ENCODE measurements at places on chromosomes 4 and X. TPM values are rescaled to one million over a fixed set of nuclear protein-coding genes. Genes with fewer than 3 reads are reported as not detected.
A peak's percentile ranks its signal among the peaks of the same experiment; 100 is the strongest.

DNA sequence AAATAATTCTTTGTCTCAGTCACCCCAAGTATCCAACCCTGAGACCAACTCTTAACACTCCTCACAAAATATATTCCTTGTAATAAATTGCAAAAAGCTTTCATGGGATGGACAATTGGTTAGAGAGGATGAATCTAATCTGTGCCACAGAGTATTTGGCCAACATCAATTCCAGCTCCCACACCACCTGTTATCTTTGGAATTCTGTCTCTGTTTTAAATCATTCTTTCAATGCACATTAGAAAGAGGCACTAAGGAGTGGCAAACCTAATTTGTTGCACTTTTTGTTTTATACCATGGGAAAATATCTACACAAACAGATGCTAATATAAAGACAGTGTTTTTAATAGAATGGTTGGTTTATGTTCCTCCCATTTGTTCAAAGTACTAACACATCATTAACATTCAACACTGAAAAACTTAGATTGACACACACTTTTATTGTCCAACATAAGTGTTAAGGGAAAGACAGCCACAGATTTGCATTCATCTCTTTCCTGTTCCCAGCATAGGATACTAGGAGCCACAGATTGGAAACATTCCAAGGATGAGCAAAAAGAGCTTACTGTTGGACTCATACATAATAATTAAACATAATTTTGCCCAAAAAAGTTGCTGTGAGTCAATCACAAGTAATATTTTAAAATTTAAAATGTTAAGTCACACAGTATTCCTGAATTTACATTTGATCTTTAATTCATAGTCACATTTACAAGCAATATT, 116.4 kb downstream of the PPA2 start:
- DNase-seq, result no peak
- no peak overlapping the region for H3K4me3 ChIP-seq
- no peak overlapping the region for H3K27ac ChIP-seq
- H3K36me3 ChIP-seq, result no peaks in the 10 kb centered on the region
- peaks cover 25% of the 10 kb centered on the region for H3K4me1 ChIP-seq
- no peaks in the 10 kb centered on the region for H3K27me3 ChIP-seq

- H3K4me3 ChIP-seq, result no peak overlapping the region
- H3K36me3 ChIP-seq, result no peaks in the 10 kb centered on the region
- H3K4me1 ChIP-seq, result peaks cover 33% of the 10 kb centered on the region
- no peak overlapping the region for H3K27ac ChIP-seq
- no peak for DNase-seq
These were observed 171.9 kb upstream of the PGRMC2 start for GRCh38 chr4:128459547-128459946.

- DNase-seq, result no peak
- H3K4me1 ChIP-seq, result no peaks in the 10 kb centered on the region
- no peak overlapping the region for H3K4me3 ChIP-seq
- H3K36me3 ChIP-seq, result no peaks in the 10 kb centered on the region
- no peak overlapping the region for H3K27ac ChIP-seq
These were observed 1293.6 kb upstream of the TENM3 start for GRCh38 chr4:180949424-180950213.

The TLR1 gene
- total RNA-seq, result 14.0 TPM

DNA sequence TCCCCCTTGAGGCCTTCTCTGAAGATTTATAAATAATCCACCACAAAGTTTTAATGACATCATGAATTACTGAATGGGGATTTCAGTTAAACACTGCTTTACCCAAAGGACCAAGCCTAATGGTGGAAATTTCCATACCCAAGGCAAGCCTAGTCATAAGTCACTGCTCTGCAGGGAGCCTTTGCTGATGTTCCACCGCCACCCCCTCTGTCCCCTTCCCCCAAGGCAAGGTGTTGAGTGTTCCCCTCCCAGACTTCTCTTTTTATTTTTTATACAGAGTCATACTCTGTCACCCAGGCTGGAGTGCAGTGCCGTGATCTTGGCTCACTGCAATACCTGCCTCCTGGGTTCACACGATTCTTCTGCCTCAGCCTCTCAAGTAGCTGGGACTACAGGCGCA, 76.4 kb upstream of the FUNDC1 start:
- H3K4me3 ChIP-seq, result no peak overlapping the region
- no peak for DNase-seq
- no peak overlapping the region for H3K27ac ChIP-seq

DNA sequence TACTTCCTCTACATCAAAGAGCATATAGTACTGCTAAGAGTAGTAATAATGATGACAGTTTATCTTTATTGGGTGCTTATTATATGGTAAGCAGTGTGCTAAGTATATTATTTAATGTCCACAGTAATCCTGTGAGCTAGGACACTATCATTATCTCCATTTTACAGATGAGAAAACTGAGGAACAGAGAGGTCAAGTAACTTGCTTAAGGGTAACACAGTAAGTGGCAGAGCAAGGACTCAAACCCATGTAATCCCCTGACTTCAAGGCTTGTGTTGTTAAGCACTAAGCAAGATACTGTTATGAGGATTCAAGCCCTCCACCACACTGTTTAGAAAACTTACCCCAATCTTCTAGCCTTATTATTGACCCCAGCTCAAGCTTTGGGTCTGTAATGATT, 202.4 kb downstream of the ENOX2 start:
- H3K36me3 ChIP-seq, result no peaks in the 10 kb centered on the region
- no peak overlapping the region for H3K27ac ChIP-seq
- H3K27me3 ChIP-seq, result no peaks in the 10 kb centered on the region
- no peak overlapping the region for H3K4me3 ChIP-seq

- no peaks in the 10 kb centered on the region for H3K4me1 ChIP-seq
- no peaks in the 10 kb centered on the region for H3K36me3 ChIP-seq
- no peak overlapping the region for H3K27ac ChIP-seq
- no peak overlapping the region for H3K4me3 ChIP-seq
- DNase-seq, result no peak
These were observed 172.2 kb upstream of the ARHGAP24 start for GRCh38 chr4:85302756-85303155.

DNA sequence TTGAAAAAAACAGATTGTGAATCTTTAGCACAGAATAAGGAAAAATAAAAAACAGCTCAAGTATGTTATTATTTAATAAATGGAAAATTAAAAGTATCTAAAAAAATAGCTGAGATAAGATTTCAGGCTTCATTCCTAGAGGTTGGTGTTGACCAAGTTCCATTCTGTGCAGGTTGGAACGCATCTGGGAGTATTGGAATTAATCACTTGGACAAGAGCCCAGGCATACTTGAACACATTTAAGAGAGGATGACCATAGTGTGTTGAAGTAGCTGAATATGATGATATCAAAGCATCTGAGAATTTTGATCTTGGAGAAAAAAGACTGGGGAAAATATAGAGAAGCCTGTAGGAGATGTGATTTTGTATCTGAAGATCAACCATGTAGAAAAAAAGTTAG, 54.6 kb upstream of the VCX start:
- H3K27ac ChIP-seq, result no peak overlapping the region
- no peak overlapping the region for H3K4me3 ChIP-seq
- H3K4me1 ChIP-seq, result no peaks in the 10 kb centered on the region
- DNase-seq, result no peak
- H3K27me3 ChIP-seq, result no peaks in the 10 kb centered on the region

DNA sequence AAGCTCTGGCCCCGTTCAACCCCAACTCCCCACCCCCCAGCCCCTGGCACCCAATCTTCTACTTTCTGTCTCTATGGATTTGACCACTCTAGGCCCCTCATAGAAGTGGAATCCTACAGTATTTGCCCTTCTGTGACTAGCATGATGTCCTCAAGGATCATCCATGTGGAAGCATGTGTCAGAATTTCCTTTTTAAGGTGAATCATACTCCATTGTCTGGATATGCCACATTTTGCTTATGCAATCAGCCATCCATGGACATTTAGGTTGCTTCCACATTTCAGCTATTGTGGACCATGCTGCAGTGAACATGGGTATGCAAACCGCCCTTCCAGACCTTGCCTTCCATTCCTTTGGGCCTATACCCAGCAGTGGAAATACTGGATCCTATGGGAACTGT, 15.5 kb downstream of the CCNQ start:
- DNase-seq, result no peak
- H3K36me3 ChIP-seq, result peaks cover 15% of the 10 kb centered on the region
- no peak overlapping the region for H3K4me3 ChIP-seq
- H3K27me3 ChIP-seq, result no peaks in the 10 kb centered on the region
- no peak overlapping the region for H3K27ac ChIP-seq
- no peaks in the 10 kb centered on the region for H3K4me1 ChIP-seq

DNA sequence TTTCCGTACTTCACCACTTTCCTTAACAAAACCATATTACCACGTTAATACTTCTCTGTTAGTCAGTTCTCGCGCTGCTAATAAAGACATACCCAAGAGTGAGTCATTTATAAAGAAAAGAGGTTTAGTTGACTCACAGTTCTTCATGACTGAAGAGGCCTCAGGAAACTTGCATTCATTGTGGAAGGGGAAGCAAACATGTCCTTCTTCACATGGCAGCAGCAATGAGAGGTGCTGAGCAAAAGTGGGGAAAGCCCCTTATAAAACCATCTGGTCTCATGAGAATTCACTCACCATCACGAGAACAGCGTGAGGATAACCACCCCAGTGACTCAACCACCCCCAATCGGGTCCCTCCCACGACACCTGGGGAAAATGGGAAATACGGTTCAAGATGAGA, 289.8 kb upstream of the CLNK start:
- H3K4me1 ChIP-seq, result no peaks in the 10 kb centered on the region
- no peak overlapping the region for H3K27ac ChIP-seq
- H3K4me3 ChIP-seq, result no peak overlapping the region
- no peak for DNase-seq
- no peaks in the 10 kb centered on the region for H3K36me3 ChIP-seq

- H3K27me3 ChIP-seq, result no peaks in the 10 kb centered on the region
- H3K27ac ChIP-seq, result no peak overlapping the region
- no peaks in the 10 kb centered on the region for H3K4me1 ChIP-seq
- H3K4me3 ChIP-seq, result no peak overlapping the region
- no peak for DNase-seq
- no peaks in the 10 kb centered on the region for H3K36me3 ChIP-seq
These were observed 332.3 kb downstream of the ADGRL3 start for GRCh38 chr4:61532336-61533000.

The SULT1E1 gene
- not detected for total RNA-seq

GRCh38 chr4:174521800-174522182, 497 bp downstream of the HPGD start:
- H3K4me1 ChIP-seq, result peaks cover 9% of the 10 kb centered on the region
- no peak for DNase-seq
- no peak overlapping the region for H3K27ac ChIP-seq
- peak overlapping the region; percentile 18 for H3K4me3 ChIP-seq
- peaks cover 7% of the 10 kb centered on the region for H3K27me3 ChIP-seq

The DUSP9 gene
- not detected for total RNA-seq

DNA sequence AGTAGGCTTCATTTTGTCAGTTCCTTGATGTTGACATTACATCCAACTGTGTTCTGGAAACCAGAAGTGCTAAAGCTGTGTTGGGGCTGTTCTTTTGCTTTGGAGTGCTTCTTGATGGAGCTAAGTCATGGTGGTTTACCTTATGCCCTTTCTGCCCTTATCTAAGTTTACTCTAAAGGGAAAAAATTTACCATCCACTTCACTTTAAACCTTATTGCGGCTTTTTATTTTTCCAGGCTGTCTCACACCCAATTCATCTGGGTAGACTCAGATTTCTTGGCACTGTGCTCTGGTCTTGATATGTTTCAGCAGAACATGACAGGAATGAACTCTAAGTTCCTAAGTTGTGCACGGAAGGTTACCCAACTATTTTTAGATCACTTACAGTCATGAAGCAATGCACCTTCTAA, 104.7 kb upstream of the TTC29 start:
- peaks cover 11% of the 10 kb centered on the region for H3K4me1 ChIP-seq
- DNase-seq, result no peak
- H3K36me3 ChIP-seq, result no peaks in the 10 kb centered on the region
- no peak overlapping the region for H3K4me3 ChIP-seq

DNA sequence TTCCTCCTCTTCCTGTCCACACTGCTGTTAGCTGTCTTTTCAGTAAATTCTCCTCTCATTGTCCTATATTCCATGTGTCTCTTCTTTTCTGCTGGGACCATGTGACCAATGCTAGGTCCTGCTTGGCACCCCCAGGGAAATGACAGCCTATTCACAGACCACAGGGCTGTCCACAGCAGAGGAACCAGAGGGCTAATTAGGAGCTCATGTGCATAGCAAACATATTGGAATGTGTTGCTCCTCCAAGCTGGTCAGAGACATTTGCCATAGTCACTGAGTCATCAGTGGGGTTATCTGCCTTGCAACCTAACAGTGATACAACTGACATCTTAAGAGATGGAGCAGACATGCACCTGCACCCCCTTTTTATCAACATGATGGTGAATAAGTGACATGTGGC, 67.9 kb upstream of the PUDP start:
- no peaks in the 10 kb centered on the region for H3K4me1 ChIP-seq
- H3K27me3 ChIP-seq, result no peaks in the 10 kb centered on the region
- no peak for DNase-seq
- H3K27ac ChIP-seq, result no peak overlapping the region
- no peak overlapping the region for H3K4me3 ChIP-seq

DNA sequence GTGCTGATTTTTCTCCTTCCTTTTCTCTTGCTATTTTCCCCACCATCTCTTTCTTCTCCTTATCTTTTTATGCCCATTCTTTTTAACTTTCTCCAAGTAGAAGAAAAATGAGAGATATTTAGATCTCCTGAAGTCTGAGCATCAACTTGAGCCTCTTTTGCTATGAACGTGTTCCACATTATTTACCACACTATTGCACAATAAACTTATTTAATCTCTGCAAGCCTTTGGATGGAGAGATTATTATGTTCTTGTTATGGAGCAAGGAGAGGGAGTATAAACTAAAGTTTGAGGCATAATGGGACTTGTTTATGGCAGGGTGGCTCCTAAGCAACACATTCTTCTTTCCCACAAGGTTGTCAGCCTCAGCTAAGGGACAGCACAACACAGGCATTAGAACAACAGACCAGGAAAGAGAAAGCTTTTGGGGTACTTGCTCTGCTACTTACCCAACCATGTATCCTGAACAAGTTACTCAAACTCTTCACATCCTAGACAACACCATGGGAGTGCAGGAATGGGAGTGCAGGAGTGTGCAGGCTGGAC, 365.5 kb upstream of the BOD1L1 start:
- DNase-seq, result no peak
- H3K27me3 ChIP-seq, result no peaks in the 10 kb centered on the region
- H3K4me1 ChIP-seq, result no peaks in the 10 kb centered on the region
- no peaks in the 10 kb centered on the region for H3K36me3 ChIP-seq
- no peak overlapping the region for H3K4me3 ChIP-seq

GRCh38 chrX:56569378-56570057, 6.1 kb downstream of the UBQLN2 start:
- H3K27me3 ChIP-seq, result no peaks in the 10 kb centered on the region
- H3K27ac ChIP-seq, result no peak overlapping the region

- no peak overlapping the region for H3K27ac ChIP-seq
- H3K4me1 ChIP-seq, result no peaks in the 10 kb centered on the region
- H3K27me3 ChIP-seq, result no peaks in the 10 kb centered on the region
- DNase-seq, result no peak
These were observed 667.7 kb upstream of the IGFBP7 start for GRCh38 chr4:57777876-57778275.

Measured in heart right ventricle (tissue), 16 donors.